Stimulated activated CD8-positive, alpha-beta memory T cell treated with anti-CD3 and anti-CD28 coated beads, Interleukin-2, amount 100 ng/mL, for 1 hour (primary cell): ENCODE measurements at places on chromosomes 1 and 21.

DNA sequence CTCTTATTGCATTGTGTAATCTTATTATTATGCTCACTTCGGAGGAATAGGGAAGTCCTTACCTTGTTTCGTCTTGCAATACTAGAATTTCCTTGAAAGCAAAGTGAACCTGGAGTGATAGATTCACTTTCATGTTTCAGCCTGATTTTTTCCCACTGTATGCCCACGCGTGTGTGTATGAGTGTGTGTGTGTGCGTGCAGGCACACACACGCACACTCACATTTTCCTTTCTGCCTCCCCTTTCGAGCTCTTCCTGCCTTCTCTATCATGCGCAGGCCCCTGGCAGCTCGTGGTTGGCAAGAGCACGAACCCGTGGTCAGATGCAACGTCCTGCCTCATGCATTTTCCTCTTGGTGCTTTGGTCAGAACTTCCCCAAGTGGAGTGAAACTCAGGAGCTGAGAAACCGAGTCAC, at the start of gene GCSAML:
Gene GCSAML, plus strand, starts transcription at position 366 of the 414 bp plus-strand sequence. CDS start 58 bp downstream, outside the sequence.
- no peak for DNase-seq

DNA sequence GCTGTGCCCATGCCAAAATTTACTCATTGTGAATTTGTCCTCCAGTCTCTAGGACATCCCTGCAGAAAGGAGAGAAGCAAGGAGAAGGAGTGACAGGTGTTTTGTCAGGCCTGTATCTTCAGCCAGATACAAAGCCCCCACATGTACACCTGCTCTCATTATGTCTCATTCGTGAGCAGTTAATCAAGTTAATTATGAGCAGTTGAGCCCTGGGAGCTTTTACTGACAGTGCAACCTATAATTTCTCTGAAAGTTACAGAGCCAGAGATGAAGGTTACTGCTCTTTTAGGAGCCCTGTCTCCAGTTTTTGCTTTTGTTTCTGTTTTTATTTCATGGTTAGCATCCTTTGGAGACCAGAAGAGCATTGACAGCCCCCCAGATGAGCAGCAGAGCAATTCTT, 5.0 kb upstream of the ILDR2 start:
- DNase-seq, result no peak

DNA sequence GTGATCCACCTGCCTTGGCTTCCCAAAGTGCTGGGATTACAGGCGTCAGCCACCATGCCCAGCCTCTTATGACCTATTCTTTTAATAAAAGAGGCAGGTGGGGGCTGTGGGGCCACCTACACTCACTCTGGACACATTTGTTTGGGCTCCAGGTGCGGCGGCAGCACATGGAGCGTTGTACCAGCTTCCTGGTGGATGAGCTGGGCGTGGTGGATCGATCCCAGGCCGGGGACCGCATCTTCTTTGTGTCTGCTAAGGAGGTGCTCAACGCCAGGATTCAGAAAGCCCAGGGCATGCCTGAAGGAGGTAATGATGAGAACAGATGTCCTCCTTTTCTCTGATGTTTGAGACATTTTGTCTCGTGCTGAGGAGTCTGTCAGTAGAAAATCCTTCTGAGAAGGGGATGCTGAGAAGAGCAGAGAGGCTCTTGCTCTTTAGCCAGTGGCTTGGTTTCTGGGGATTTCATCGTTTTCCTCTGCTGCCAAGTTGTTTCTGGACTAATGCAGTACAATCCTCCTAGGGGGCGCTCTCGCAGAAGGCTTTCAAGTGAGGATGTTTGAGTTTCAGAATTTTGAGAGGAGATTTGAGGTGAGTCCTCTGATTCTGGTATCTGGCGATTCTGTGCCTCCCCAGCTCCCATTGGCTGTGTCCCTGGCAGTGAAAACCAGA, 17.9 kb upstream of the MIIP start:
- DNase-seq, result no peak

- DNase-seq, result peak; percentile 80
Observed at GRCh38 chr1:159924791-159925718, at the start of gene TAGLN2. TSS of gene TAGLN2 (minus strand) at chr1:159925507. CDS start at chr1:159920509, 4,998 bp downstream.

DNA sequence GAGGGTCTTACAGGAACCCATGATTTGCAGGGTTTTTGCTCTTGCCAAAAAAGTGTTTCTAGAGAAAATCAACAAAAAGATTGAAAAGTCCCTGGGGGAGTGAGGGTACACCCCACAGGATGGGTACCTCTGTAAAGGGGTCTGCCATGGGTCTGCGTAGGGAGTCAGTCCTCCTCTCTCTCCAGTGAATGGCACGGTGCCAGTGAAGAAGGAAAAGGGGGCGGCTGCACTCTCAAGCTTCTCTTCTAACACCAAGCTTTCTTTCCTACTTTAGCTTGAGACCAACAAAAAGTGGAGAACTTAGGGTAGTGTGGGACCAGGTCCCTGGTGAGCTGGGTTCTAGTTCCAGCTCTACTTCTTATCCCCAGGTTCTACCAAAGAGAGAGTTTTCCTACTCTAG, 87.4 kb downstream of the GLUL start:
- DNase-seq, result no peak

- no peak for DNase-seq
Observed at GRCh38 chr1:167263819-167264464, 43.3 kb downstream of the POU2F1 start.

DNA sequence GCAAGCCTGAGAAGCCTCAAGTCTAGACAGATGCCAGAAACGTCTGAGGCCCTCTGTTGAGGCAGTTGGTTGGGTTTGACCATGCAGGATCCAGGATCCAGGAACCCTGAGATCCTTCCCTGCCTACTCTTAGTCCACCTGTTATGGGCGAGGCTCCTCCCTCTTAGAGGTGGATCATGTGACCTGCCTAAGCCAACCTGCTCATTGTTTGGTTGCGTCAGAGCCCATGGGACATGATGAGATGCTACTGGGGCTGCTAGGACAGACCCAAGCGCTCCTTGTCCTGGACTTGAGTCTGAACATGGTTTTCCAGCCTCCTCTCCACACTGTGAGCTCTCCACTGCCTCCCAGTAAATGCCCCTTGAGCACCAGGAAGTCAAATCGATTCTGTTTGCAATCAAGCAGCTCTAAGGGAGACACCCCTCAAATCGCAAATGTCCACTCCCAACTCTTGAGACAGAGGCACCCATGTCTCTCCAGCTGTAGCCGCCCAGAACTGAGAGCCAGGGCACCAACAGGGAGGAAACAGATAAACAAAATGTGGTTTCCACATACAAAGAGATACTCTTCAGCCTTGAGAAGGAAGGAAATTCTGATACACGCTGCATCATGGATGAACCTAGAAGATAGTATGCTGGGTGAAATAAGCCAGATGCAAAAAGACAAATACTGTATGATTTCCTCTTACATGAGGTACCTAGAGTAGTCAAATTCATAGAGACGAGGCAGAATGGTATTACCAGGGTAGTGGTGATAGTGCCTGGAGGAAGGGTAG, 31.7 kb upstream of the WNT4 start:
- DNase-seq, result no peak

DNA sequence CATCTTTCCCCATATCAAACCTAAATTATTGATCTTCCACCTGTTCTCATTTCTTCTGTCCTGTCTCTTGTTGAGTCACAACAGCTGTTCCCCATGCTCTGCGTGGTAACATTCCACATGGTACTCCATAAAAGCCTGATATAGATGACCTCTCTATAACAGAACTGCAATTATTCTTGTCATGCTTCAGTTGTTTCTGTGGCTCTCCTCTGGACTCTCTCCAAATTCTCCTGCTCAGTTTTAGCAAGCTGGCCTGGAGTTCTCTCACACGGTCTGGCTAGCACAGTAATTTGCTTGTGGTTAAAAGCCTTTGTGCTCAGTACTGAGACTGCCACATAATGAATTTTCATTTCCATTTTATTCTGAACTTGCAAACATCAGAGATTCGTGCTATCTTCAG, 10.6 kb upstream of the LRRC39 start:
- no peak for DNase-seq

DNA sequence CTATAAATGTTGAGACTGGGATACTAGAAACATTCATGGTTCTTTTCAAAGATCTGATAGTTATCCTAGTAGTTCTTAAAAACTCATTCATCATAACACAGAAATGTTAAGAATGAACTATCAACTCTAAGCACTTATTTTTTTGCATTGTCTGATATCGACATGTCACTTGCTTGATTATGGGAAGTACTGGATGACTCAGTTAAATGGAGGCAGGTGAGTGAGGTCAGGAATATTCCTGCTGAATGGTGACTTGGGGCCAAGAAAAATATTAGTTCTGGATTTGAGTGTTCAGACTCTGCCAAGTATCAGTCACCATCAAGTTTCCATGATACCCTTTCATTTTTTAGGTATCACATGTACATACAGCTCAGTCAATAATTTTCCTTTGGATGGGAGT, 63.6 kb downstream of the NEK7 start:
- no peak for DNase-seq

DNA sequence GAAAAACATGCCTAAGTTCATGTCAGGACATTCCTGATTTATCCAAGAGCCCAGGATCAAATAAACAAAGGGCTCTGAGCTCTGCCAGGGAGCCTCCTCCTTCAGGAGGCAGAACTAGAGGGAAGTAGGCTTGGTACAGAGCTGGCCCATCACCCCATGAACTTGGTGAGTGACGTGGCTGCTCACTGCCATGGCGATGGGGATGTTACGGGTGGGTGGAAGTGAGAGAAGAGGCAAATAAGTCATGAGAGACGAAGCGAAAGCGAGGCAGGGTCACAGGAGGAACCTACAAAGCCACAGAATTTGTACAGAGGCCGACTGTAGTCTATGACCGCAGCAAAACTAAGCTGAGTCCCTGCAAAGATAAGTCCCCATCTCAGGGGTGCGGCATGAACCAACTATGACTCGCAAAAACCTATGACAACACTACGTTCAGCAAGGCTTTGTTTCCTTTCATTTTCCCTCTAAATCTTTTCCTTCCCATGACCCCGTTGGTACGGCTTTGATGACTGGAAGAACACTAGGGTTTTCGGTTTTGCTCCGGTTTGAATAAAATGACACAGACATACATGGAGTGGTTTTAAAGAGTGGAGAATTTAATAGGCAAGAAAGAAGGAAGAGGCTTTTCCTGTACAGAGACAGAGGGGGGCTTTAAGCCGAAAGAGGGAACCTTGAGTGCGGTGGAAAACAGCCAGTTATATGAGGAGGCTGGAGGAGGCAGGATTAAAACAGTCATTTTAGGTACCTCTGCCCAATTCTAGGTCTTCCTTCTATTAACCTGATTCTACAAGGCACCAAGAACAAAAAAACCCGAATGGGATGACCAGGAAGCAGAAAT, 74.1 kb downstream of the CD46 start:
- DNase-seq, result peak; percentile 59

- DNase-seq, result no peak
Observed at GRCh38 chr1:87765057-87765680, 436.5 kb downstream of the LMO4 start.

- no peak for DNase-seq
Observed at GRCh38 chr21:45162809-45163208, 88.4 kb downstream of the ADARB1 start.

GRCh38 chr1:177902266-177902665, 67.6 kb downstream of the SEC16B start:
- no peak for DNase-seq

GRCh38 chr21:29430576-29430975, 131.9 kb downstream of the BACH1 start:
- no peak for DNase-seq

- no peak for DNase-seq
Observed at GRCh38 chr21:14962217-14962616, 102.6 kb downstream of the NRIP1 start.

DNA sequence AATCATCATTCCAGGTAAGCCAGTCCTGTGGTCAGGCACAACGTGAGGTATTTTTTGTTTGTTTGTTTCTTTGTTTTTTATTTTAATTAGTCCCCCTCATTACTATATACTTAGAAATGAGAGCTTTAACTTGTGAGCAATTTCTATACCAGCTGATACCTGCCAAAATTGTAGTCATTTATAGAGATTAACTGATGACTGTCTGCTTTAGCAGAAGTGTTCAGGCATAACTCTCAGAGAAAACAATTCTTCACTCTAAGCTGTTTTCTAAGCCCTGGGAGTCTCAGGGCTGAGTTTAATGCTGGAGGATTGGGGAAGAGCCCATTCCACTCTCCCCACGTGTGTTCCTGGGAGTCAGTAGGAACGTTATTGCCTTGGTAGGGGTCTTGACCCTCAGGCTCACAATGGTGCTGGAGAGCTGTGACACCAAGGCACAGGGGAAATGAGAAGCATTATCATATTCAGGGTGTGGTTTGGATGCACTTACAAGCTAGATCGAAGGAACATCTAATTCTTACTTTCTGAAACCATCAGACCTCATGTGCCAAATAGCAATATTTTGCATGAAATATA, 168.2 kb downstream of the CLIC6 start:
- no peak for DNase-seq

DNA sequence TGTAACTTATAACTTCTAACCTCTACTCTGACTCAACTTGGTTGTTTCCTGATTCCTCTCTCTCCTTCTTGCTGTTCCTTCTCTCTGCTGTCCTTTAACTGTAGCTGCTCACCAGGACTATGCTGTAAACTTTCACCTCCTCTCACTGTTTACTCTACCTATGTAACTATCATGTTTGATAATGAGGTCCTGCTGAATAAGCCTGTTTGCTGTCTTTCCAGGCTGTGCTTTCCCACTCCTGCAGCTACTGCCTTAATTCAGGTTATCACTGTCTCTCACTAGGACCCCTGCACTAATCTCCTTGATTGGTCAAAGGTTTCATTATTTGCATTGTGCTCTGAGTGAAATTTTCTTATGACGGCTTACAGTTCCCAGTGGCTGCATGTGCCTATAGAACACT, 633.9 kb upstream of the PTBP2 start:
- no peak for DNase-seq

DNA sequence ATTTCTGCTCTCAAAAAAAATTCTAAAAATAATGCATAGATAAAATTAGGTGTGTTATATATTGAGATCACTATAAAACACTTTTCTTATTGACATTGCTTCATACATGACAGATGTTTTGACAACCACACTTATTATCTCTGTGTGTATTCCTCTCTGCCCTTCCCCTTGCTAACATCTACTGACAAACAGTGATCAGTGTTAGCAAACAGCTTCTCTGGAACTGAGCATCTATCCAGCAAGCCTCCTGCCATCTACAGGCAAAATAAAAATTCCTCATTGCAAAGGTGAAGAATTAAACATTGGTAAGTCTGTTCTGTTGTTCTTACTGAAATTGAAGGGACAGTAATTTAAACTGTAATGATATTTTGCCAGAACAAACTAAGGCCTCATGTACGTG, 2153.9 kb downstream of the NCAM2 start:
- DNase-seq, result no peak

GRCh38 chr1:162349635-162350330, 26.9 kb downstream of the SPATA46 start:
- DNase-seq, result no peak

- no peak for DNase-seq
Observed at GRCh38 chr1:223832637-223832943, 13.2 kb downstream of the TP53BP2 start.

DNA sequence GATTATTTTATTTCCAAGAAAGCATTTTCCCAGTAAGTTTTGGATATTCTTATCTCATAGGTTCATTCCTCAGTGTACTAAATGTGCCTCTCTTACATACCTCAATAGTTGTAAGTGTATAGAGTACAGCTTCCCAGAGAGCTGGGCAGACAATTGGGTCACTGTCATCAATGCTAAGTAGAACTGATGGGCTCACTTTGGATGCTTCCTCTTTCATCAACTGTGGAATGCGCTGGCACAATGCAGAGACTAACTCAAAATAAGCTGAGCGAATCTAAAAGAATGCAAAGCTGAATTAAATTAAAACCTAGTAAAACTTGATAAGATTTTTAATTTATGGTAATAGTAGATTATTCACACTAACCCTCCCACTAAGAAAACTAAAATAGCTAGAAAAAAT, 21.5 kb downstream of the LTN1 start:
- DNase-seq, result no peak
